Fibroblast of skin of scalp (primary cell): ENCODE measurements at places on chromosomes 1 and 21.

- no peak for DNase-seq
These were observed 11.3 kb upstream of the MFSD2A start for GRCh38 chr1:39943471-39944290.

GRCh38 chr1:202348005-202348508 lies 442 bp upstream of the PPP1R12B start:
- DNase-seq: no peak

- no peak for DNase-seq
These were observed 8.1 kb downstream of the GBP7 start for GRCh38 chr1:89167590-89168230.

DNA sequence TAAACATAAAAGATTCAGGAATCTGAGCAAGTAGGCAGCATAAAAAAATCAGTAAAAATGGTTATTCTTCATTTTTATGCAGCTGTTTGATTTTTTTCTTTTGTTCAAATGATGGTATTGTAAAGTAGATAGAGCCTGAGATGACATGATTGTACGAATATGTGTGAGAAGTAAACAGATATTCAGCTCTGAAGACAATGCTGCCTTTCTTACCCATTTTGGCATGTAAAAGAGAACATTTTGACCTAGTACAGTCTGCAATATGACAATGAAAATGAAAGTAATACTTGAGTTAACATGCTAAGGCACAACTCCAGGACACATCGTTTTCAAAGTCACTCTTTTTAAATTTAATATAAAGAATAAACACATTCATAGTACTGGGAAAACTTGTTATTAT lies 95.7 kb upstream of the NCAM2 start:
- DNase-seq: no peak

- DNase-seq: no peak
These were observed 9.1 kb upstream of the METTL13 start for GRCh38 chr1:171772312-171772711.

DNA sequence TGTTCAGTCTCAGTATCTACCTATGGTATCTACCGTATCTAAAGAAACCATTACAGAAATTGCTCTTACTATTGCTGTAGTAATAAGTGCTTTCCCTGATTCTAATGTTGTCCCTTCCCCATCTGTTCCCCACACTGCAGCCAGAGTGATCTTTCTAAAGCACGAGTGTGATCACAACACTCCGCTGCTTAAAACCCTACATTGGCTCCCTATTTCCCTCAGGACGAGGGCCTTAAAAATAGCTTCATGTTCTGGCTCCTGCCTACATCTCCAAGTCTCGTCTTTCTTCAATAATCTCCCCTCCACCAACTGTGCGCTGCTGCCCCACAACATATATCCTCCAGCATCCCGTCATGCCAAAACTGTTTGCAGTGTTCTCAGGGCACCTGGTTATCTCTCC lies 150.6 kb downstream of the SDCCAG8 start:
- no peak for DNase-seq

- peak; percentile 44 for DNase-seq
These were observed 95.9 kb downstream of the RASAL2 start for GRCh38 chr1:178189814-178190213.

DNA sequence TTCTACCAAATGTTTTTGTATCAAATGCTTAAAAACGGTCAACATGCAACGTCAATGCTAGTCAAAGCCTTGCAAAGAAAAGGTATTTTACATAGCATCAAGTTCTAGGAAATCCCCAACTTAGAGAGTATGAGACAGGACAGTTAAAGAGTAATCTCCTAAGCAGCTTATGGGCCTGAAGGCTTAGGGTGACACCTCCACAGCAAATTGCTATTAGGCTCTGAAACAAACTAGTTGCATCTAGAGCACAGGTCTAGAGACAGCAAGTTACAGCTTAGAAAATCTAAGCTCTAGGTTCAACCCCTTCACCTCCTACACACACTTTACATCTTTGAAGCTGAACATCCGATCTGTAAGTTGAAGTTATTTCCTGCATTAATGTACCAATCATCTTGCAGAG lies 13.7 kb downstream of the PABPC4 start:
- no peak for DNase-seq

DNA sequence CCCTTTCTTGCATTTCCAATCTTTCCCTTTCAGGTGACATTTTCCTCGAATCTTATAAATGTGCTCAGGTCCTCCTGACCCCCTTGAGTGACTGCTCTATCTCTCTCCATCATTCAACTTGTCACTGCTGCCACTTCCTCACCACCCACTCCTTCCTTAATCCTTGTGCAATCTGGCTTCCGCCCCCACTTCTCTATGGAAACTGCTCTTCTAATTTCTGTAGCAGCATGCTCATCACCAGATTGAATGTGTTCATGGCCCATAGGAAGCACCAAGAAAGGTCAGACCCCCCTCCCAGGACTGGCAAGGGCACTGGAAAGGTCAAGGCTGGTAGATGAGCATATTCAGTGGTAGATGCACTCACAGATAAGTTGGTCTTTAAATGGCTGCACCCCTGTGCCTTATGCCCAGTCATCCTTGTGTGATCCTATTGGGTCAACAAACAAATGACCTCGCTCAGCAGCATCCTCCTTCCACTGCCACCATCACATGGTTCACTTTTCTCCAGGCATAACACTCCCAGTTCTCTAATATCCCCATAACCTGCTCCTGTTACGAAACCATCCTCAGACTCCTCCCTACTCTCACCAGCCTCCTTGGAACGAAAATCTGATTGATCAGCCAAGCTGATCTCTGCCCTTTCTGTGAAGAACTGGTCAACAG lies 288.5 kb upstream of the POU3F1 start:
- DNase-seq: no peak

- DNase-seq: no peak
These were observed 42.9 kb downstream of the CAMK2N1 start for GRCh38 chr1:20442920-20443625.

- DNase-seq: no peak
These were observed 15.6 kb downstream of the SERBP1 start for GRCh38 chr1:67414574-67414973.

DNA sequence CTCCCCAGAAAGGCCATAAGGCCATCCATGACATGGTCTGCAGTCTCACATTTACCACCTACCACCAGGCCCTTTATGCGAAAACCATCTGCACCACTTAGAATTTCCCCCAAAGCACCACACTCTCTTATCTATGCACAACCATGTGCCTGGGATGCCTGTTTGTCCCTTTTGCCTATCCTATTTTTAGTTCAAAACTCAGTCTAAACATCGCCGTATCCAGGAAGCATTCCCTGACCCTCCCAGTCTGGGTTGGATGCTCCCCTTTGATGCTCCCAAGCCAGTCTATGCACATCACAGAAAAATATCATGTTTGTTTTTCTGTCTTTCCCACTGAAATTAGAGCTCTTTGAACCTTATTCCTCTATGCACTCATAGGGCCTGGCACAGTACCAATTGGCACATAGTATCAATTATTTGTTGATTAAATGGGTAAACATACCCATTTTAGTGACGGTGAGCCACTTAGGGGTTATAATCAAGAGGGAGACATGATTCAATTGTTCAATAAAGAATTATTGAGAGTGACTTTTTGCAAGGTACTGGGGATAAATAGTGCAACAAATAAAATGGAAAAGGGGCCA lies 6.7 kb downstream of the MPL start:
- no peak for DNase-seq

- peak; percentile 73 for DNase-seq
These were observed 15.3 kb downstream of the UCK2 start for GRCh38 chr1:165842671-165843129.

DNA sequence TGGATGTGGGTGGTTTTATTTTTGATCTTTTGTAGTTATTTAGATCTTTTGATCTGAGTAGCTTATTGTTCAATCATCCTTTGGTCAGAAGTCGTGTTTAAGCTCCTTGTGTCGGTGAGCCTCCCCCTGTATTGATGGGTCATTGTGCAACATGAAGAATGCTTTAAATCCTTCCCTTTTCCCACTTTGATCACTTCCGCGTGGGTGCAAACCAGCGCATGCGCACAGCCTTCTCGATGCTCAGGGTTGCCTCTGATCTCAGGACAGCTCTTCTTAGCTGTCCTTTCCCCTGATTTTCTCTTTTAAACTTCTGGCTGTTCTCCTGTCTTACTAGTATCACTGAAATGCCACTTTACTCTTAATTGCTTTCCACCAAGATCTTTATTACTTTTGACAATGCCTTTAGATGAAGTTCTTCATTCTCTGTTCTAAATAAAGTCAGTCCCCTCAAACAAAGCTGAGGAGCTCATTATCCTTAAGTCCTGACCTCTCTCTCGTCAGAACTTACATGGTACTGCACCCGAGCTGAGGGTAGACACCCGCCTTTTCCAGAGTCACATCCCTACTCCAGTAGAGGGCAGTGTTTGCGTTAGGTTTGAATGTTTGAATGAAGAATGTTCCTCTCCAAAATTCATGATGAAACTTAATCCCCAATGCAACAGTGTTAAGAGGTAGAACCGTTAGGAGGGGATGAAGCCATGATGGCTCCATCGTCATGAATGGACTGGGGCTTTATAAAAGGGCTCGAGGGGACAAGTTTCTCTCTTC lies 547.9 kb upstream of the TMPRSS15 start:
- DNase-seq: peak; percentile 17

DNA sequence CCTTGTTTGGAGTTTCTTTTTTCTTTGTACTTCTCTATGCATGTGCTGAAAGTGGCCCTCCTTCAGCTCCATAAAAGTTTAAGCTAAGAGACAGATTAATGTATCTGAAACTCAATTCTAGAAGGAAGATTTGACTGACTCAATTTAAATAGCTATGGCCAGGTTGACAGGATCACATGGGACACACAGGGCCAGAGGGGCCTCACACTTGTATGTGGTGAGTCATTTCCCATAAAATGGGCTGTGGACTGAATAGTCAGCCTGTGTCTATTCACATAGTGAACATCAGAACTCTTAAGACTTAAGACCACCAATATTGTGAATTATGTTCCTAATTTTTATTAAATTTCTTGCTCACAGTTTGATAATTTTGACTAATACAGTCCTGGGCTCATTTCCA lies 45.7 kb upstream of the DEPDC1 start:
- DNase-seq: no peak

DNA sequence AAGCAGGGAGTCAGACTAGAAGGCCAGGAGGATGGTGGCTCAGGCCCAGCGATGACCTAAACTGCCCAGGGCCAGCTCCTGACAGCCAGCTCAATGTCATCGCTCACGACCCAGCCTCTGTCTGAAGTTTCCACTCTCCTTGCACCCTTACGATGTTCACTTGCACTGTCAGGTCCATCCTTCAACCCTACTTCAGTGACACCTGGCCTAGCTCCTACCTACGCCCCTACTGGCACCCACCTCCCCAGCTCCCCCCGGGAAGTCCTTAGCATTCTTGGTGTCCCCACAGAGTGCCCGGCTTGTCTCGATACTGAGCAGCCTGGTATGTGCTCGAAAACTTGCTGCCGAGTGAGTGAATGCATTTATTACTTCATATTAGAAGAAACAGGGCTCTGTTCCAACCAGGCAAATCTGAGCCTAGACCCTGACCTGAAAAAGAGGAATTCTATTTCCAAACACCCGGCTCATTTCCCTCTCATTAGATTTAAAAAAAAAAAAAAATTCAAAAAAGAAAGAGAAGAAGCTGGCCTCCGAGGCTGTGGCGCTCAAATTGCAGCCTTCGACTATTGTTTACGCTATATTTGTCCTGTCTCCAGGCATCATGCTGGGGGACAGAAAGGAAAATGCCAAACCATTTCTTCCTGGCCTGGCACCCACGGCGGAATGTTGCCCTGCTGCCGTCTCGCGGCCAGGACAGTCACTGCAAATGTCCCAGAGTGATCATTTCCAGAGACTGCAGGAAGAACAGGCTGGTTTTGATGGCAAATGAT lies 29.8 kb upstream of the LRRC38 start:
- peak; percentile 27 for DNase-seq

DNA sequence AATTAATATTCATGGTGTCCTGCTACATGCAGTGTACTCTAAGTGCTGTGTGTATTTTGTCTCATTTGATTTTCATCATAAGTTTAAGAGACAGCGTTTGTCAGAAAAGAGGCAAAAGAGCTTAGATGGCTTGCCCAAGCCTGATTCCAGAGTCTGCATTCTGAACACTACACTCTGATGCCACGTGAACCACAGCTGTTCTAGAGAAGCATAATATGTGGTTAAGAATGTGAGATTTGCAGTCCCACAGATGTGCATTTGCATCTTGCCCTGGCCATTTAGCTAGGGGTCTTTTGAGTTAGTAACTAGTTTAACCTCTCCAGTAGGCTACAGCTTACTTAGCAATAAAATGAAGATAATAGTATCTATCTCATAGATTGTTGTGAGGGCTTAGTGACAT lies 9.2 kb upstream of the GADD45A start:
- DNase-seq: peak; percentile 31

GRCh38 chr1:59703918-59704378 lies 110.8 kb upstream of the HOOK1 start:
- DNase-seq: peak; percentile 42

DNA sequence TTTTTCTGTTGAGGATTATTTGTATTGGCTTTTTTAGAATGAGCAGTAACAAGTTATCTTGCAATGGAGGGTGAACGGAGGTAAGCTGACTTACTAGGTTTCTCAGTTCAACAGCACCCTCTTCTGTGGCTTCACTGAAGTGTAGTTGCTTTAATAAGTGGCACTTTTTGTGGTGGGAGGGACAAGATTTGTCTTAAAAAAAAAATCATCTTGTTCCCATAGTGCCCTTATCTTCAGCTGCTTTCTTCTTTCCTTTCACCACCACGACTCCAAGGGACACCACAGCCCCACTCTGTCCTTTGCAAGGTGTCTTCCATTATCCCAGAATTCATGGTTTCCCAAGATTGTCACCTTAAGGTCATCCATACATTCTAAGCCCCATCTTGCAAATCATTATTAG lies 92.9 kb downstream of the PIGK start:
- DNase-seq: peak; percentile 77

DNA sequence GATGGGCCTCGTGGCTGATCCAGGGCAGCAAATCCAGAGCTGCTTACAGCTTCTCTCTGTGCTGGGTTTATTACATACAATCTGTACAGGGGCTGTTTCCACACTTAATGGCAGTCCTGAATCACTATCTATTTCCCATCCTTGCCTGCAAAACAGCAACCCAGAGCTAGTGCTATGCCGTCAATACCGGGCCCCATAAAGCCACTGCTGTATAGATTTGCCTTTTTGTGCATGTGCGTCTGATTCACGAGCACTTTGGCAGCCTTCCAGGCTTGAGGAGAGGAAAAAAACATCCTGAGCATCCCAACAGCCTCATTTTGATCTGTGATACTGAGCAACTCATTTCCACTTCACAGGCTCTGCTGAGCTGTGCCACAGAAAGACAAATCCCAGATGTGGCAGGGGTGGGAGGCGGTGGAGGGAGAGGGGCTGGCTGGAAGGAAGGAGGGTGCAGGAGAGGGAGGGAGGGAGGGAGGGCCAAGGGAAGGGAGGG lies 65.2 kb upstream of the TARBP1 start:
- peak; percentile 89 for DNase-seq

- peak; percentile 93 for DNase-seq
These were observed 97.4 kb upstream of the KCNJ15 start for GRCh38 chr21:38159355-38159754.

- no peak for DNase-seq
These were observed 67.0 kb downstream of the PLEKHA6 start for GRCh38 chr1:204292740-204293139.

GRCh38 chr1:159161001-159161718 lies 10.3 kb upstream of the CADM3 start:
- peak; percentile 87 for DNase-seq
